ENCODE measurements at places on chromosomes 7 and 10.

DNA sequence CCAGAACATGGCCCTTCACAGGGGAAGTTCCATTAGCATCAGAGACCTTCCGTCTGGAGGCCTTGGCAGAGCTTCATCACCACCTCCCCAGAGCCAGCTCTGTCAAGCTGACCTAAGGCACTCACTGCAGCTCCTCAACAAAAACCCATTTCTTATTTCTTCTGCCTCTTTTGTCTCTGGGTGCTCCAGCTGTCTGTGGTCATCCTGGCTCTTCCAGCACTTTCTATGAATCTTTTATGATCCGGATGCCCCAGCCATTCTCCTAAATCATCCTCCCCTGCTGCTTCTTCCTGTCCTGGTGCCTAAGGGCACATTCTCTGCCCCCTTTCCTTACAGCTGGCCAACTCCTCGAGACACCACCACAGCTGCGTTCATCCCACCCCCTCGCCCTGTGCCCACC, 171.7 kb upstream of the INSYN2A start:
- no peak for DNase-seq

DNA sequence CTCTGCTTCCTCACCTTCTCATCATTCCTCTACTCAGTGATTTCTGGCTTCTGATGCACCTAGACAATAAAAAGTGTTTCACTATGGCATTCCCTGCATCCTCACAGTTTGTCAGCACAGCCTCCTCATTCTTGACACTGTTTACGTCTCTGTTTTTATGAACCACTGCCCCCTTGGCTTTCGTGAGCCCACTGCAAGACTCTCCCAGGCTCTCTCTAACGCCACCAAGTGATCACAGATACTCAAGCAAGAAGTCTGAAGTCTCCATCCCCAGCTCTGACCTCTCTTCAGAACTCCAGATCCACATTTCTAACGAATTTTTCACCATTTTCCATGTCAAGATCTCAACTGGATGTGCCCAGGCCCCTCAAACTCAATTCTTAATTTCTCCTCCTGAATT, 8.9 kb downstream of the SLC16A9 start:
- no peak for DNase-seq

DNA sequence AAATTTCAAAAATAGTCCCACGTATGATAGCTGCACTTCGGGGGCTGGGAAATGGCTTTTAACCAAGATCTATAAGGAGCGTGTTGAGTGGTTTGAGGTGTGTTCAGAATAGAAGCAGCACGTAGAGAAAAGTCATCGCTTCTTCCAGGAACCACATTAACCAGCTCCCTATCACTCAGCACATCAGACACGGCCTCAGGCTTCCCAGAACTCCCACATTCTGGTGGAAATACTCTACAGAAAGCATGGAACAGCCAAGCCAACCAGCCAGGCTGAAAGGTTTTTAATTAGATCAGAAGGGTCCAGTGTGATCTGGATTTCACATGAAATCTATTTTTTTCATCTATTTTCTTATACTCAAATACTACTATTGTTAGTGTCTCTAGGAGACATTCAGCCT, 231.5 kb upstream of the NRP1 start:
- DNase-seq, result no peak

DNA sequence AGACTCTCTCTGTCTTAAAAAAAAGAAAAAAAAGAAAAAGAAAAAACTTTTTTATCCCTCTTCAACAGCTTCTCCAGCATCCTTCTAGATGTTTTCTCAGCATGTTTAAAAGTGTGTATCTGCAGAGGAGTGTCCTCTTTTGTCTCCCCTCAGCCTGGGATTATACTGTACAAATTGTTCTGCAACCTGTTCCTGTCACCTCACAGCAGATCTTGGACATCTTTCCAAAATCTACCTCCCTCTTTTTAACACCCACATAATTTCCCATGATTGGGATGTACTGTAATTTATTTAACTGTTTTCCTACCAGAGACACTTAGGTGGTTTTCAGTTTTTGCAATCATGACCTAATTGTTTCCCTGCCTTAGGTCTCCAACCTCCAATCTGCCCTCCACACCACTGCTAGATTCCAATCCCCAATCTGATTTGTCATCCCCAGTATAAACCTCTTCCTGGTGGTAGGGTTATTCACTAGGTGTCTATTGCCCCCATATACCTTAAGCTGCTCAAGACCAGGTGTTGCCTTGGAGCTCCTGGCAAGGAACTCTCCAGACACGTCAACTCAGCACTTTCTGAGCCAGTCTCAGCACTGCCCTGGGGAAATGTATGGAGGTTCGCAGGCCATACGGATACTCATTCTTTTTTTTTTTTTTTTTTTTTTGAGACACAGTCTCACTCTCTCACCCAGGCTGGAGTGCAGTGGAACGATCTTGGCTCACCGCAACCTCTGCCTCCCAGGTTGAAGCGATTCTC, 17.6 kb upstream of the DDIT4 start:
- DNase-seq, result no peak

DNA sequence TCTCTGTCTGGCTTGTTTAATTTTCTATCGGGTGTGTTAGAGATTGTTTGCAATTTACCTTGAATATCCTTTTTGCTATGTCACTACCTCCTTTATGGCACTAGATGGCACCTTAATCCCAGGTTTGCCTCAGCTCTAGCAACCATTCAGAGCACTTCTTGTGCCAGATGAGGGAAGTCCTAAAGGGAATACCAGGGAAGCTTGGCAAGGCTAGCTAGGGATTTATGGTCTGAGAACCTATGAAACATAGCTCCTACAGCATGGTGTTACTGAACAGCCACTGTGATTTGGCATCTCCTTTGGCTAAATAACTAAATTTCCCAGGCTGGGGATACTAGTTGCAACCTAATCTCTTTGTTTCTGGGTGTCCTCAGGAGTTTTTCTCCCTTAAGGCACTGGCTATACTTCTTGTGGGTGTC, 69.0 kb upstream of the VOPP1 start:
- peak; percentile 60 for DNase-seq

DNA sequence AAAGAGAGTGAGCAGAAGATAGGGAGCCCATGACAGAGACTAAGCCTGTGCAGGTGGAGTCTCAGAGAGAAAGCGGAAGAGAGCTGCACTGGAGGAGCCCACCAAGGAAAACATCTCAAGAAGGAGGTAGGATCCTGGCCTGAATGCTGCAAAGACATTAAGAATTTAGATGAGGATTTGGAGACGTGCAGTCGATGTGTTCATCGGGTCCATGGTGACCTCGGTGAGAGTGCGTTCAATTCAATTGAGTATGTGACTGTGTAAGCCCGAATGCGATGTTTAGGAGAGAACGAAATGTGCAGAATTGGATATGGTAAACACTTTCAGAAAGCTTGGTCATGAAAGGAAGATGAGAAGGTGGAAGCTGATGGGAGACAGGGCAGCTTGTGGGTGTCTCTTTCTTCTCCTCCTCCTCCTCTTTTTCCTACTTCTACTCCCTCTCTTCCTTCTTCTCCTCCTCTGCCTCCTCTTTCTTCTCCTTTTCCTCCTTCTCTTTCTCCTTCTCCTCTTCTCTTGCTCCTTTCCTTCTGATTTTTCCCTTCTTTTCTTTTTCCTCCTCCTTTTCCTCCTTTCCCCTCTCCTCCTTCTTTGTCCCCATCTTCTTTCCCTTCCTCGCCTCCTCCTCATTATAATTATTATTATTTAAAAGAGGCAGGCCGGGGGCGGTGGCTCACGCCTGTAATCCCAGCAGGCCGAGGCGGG, 276.0 kb downstream of the RPS24 start:
- DNase-seq, result no peak

- DNase-seq, result no peak
Measured at GRCh38 chr7:80907141-80907601, 11.7 kb downstream of the SEMA3C start.

GRCh38 chr10:22710139-22710745, 4.1 kb downstream of the PIP4K2A start:
- no peak for DNase-seq

GRCh38 chr7:91826377-91826776, 54.1 kb downstream of the MTERF1 start:
- peak; percentile 0 for DNase-seq

DNA sequence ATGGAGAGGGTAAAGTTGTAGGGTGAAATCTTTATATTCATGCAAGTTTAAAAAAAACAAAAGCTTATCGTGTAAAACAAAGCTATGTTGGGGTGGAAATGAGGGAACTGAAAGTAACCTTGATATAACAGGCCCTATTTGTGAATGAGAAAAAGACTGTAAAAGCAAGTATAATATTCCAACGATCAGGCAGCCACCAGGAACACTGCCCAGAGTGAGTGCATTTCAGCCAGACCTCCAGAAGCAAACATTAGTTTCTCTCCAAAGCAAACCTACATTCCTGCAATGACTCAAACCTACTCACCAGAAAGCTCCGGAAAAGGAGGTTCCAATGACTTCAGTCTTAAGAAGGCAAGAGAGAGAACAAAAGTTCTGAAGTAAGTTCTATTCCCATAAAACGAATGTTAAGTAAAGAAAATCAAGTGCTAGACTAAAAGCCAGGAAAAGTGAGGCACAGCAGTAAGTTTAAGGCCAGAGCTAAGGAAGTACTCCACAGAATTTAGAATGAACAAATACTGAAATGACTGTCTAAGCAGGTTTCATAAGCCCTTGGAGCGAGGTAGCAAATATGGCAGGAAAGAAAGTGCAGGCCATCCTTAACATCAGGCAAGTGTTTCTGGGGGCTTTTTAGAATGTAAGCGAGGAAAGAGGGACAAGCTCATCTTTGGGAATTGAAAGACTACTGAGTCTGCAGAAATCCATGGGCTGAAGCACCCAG, 493.1 kb downstream of the XPNPEP1 start:
- no peak for DNase-seq

GRCh38 chr7:23074443-23075261, 30.9 kb upstream of the KLHL7 start:
- no peak for DNase-seq

DNA sequence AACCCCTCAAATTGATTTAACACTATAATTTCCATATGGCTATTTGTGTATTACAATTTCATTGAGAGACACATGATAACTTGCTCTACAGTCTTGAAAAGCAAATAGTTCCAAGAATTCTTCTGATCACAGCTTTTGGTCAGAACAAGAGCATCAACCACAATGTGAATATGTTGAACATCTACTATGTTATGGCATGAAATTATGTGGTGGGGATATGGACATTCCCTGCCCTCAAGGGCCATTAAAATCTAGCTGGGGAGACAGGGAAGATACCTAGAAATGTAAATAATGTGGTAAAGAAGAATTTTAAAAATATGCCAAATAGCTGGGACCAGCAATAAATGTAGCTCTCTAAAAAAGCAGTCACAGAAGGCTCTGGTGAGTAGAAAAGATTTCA, 262.2 kb downstream of the FZD1 start:
- no peak for DNase-seq

DNA sequence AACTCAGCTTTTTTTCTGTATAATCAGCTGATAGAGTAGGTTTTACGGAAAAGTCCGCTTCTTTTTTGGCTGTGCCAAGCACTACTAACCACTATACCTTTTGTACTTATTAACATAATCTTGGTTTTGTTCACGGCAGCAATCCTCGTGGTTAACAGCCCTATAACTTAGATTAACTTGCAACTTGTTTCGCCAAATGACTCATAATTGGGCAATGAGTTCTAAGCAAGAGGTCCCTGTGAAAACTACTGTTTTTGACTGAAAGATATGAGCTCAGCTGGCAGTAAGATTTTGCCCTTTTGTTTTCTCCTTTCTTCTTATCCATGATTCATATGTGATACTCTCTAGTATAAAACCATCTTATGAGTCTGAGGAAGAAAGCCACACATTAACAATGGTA, 345.0 kb upstream of the PCDH15 start:
- DNase-seq, result no peak

DNA sequence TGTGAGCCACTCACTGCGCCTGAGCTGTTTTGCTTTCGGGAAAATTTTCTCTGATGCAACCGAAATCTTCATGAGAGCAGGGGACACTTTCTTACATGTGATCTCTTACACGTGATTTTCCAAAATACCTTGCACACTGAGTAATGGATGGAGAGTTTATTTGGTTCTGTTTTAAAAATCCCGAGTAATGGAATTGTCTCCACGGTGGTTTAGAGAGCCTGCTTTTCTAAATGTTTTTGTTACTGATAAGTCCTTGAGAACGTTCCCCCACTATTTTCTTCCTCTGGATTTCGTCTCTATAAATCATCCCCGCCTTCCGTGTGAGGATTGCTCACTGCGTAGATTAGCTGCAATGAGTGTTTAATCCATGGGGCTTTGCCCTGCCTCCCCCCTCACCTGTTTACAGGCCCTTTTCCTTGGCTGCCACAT, 25.7 kb downstream of the CAMK1D start:
- DNase-seq, result no peak

DNA sequence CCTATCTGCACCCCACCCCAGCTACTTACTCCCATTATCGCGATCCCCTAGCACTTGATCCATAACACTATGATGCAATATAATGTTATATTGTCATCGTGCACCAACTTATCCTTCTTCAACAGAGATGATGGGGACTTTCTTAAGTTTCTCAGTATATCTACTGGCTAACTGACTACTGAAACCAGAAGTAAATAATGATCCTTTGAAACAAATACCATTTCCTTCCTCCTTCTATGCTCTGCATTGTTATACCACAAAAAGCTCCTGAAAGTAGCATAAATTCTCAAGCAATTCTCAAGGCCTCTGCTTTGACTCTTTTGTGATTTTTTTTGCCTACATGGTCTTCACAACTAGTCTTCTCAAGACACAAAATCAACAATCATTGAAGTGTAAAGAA, 68.9 kb downstream of the HTR7 start:
- DNase-seq, result no peak

DNA sequence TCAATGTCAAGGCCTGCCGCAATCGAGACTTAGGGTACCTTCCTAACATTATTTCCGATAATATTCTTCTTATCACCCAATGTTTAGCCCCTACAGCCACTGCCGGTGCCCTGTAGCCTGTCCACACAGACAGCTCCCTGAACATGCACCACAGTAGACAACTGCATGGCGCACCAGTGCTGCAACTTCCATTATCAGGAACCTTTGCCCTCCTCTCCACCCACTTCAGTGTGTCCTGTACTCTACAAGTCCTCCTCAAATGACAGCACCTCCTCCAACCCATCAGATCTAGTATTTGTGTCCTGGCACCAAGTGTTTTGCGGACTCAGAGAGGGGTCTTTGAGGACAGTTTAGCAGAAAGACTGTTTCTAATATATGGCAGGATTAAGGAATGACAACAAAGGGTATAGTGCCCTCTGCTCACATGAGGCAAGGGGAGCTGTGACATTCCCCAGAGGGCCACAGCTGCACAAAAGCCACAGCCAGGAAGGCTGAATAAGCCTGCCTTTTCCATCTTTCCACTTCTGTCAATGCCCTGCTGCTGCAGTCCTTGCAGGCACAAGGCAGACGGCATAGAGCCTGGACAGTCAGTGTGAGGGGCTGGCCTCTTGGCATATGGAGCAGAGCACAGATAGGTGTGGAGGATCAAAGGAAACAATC, 335.4 kb downstream of the PARD3 start:
- no peak for DNase-seq
